AG09319 (cell line): ENCODE measurements at places on chromosomes 7 and 10.

DNA sequence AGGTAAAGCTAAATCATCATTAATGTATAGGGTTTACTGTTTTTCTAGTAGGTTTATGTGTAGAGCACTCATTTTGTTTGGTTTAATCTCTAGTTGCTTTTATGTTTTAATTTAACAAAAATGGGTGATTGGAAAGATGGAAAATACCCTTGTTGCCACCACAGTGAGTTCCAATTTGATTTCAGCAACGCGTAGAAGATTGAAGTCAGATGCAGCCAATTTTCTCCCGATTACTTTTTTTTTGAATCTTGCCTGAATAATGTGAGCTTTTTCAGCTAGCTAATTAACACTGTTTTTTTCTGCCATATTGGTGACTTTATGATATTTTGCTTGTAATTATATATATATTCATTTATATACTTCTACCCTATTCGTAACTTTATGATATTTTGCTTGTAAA lies 293.8 kb downstream of the SDK1 start:
- DNase-seq, result no peak

- DNase-seq, result no peak
Measured at GRCh38 chr7:47049234-47049774, 532.6 kb downstream of the TNS3 start.

DNA sequence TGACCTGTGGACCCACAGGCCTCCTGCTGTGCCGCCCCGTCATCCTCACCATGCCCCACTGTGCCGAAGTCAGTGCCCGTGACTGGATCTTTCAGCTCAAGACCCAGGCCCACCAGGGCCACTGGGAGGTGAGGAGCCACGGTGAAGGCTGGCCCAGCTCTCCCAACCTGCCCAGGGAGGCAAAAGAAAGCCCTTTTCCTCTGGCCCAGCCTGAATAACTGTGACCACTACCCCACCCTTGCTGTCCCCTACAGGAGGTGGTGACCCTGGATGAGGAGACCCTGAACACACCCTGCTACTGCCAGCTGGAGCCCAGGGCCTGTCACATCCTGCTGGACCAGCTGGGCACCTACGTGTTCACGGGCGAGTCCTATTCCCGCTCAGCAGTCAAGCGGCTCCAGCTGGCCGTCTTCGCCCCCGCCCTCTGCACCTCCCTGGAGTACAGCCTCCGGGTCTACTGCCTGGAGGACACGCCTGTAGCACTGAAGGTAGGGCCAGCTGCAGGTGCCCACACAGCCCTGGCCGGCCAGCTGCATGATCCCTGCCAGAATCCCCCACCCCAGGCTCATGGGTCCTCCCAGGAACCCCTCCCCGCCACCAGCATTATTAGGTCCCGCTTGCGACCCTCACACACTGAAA lies 25.5 kb upstream of the SLC29A3 start:
- no peak for DNase-seq

- DNase-seq, result no peak
Measured at GRCh38 chr10:71222601-71223346, 10.4 kb downstream of the UNC5B start.

DNA sequence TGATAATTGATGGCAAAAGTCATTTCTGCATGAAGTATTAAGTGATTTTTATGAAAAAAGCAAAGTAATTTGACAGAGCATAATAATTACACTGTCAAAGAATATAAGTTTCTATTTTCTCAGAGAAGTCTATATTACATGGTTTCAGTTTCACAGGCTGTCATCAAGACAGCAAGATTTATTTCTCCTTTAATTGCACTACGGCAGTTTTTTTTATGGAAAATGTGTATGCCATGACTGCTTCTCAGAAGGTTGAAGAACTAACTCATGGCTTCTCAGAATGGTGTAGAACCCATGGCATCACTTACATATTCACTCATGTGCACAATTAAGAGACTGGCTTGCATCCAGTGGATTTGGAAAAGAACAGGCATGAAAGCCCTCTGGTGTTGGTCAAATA lies 870.3 kb upstream of the SORCS1 start:
- no peak for DNase-seq

GRCh38 chr10:8039321-8039881 lies 15.1 kb upstream of the GATA3 start:
- no peak for DNase-seq

GRCh38 chr7:131159961-131160361 lies 167.7 kb upstream of the MKLN1 start:
- no peak for DNase-seq

GRCh38 chr10:99761365-99761764 lies 21.1 kb upstream of the ABCC2 start:
- DNase-seq, result no peak

DNA sequence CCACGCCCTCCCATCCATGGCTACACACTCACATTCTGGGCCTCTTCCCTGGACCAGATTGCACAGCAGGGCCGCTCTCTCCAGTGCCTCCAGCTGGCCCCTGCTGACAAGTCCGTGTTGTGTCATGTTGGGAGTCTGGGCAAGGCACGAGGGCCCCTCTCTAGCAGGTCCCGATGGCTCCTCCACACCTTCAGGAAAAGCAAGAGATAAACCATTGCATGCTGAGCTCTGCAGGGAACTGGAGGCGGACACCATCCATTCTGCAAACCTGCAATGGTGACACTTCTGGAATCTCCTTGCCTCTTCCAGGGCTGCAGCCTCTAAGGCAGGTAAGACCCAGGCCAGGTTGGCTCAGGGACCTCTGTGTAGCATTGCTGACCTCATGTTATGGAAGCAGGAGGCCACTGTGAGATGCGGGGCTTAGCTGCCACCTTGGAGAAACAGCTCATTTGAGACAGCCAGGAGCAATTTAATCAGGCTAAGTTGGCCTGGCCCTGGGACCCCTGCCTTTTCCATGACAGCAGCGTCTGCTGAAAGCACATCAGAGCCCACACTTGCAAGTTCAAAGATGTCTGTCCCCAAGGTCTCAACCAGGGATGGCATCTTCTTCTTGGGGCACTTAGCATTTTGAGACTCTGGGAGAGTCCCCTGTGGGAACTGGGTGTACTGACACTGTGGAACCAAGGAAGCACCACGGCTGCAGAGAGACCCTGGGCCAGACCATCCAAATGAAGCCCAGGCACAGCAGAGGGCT lies 34.2 kb upstream of the LEP start:
- no peak for DNase-seq

- DNase-seq, result no peak
Measured at GRCh38 chr10:26205223-26205622, 11.4 kb upstream of the GAD2 start.

DNA sequence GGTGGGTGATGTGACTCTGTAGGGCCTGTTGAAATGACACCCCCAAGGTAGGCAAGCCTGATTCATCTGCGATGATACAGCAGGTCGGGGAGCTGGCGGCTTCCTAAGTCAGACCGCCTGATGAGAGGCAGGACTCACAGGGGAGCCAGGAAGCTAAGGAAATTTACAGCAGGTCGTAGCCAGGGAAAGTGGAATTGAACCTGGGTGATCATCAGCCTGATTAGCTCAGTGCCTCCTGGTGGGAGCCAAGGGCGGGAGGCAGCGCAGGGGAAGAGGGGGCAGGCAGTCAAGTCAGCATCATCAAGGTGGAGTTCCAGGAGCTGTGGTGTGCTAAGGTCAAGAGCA lies 18.5 kb upstream of the TRIM56 start:
- no peak for DNase-seq

DNA sequence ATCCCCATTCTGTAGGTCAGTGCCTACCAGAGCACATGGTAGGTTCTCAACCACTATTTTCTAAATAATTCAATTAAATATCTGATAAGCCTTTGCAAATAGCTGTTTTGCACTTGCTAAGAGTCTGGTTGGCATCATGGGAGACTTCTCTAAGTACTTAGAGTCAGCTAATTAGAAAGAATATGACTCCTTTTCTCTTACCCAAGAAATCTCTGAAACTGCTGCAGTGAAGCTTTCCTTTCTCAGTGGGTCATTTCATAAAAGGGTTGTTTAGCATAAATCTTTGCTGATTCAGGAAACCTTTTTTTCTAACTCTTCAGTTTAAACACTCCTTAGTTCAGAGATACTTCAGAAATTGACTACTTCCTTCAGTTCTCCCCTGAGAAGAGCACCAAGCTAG lies 438.9 kb downstream of the ADRA2A start:
- DNase-seq, result no peak

DNA sequence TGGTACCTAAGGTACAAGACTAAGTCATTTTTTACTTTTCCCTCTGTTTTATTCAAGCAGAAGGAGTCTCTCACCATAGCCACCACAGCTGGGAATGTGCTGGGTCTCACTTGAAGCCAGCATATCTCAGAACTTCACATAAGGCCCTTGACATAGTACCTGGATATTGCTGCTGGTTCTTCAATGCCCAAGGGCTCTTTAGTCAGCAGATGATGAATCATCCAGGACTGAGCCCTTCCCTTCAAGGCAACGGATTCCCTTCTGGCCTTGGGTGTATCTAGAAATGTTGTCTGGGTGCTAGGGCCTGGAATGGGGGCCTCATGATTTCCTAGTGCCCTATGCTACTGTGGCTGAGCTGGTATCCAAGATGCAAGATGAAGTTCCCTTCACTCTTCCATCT lies 93.9 kb downstream of the ADCYAP1R1 start:
- no peak for DNase-seq

DNA sequence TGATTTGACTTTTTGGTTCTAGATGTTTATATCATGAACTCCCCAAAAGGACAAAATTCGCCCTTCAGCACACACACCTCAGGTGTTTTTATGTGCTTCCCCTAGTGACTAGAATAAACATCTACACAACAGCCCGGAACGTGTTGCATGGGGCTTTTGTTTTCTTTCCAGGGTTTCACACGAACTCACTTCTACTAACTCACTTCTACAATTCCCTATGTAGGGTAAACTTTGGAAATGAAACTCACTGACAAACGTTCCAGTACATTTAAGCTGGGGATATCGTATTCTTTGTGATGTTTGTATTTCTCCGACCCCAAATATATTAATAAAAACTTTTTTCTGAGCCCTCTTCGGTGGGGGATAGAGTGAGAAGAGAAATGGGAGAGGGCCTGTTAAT lies 1.4 kb downstream of the TRA2A start:
- no peak for DNase-seq

GRCh38 chr10:50381642-50382041 lies 130.3 kb upstream of the ASAH2 start:
- DNase-seq, result no peak

GRCh38 chr7:29000717-29001076 lies 42.6 kb upstream of the TRIL start:
- DNase-seq, result no peak

GRCh38 chr10:51905032-51905431 lies 205.6 kb upstream of the CSTF2T start:
- no peak for DNase-seq
